ENCODE measurements at places on chromosomes 5 and 9.

GRCh38 chr5:137668637-137669036 is 67.3 kb downstream of the KLHL3 start:
- DNase-seq = no peak

DNA sequence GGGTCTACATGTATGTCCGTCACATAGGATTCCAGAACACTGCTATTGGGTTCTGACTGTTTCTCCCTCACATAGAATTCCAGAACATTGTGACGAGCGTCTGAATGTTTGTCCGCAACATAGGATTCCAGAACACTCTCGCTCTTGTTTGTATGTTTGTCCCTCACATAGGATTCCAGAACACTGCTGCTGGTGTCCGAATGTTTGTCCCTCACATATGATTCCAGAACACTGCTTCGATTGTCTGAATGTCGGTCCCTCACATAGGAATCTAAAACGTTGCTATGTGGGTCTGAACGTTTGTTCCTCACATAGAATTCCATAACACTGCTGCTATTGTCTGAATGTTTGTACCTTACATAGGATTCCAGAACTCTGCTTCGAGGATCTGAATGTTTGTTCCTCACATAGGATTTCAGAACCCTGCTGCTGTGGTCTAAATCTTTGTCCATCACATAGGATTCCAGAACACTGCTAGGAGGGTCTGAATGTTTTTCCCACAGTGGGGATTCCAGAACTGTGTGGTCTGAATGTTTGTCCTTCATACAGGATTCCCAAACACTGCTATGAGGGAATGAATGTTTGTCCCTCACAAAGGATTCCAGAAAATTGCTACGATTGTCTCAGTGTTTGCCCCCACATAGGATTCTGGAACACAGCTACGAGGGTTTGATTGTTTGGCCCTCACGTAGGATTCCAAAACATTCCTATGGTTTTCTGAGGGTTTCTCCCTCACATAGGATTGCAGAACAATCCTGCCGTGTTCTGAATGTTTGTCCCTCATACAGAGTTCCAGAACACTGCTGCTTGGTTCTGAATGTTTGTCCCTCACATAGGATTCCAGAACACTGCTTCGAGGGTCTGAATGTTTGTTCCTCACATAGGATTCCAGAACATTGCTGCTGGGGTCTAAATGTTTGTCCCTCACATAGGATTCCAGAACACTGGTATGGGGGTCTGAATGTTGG is 220.5 kb downstream of the FOXD4L6 start:
- DNase-seq = no peak

- DNase-seq = no peak
Observed at GRCh38 chr9:21728781-21729180, 73.7 kb upstream of the MTAP start.

DNA sequence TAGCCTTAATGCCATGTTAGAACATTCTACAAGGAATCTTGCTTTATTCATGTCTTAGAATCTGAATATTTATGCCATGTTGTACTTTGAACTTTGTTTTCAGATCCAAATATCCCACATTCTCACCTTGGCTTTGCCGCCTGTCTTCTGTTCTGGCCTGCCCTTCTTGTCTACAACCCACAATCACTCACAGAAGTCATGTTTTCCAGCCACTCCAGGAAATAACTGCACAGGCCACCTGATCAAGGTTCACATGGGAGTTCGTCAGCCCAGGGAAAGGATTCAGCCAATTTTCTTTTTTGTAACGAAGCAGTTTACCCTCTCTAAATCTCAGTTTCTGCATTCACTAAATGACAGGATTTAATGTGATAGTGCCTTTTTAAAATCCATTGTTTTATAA is 70.5 kb downstream of the JAKMIP2 start:
- no peak for DNase-seq

- DNase-seq = no peak
Observed at GRCh38 chr9:7079051-7079450, 321.3 kb downstream of the KDM4C start.

- DNase-seq = no peak
Observed at GRCh38 chr9:100555471-100555870, 22.4 kb upstream of the CAVIN4 start.

- no peak for DNase-seq
Observed at GRCh38 chr5:141799507-141800167, 78.6 kb downstream of the PCDH1 start.

DNA sequence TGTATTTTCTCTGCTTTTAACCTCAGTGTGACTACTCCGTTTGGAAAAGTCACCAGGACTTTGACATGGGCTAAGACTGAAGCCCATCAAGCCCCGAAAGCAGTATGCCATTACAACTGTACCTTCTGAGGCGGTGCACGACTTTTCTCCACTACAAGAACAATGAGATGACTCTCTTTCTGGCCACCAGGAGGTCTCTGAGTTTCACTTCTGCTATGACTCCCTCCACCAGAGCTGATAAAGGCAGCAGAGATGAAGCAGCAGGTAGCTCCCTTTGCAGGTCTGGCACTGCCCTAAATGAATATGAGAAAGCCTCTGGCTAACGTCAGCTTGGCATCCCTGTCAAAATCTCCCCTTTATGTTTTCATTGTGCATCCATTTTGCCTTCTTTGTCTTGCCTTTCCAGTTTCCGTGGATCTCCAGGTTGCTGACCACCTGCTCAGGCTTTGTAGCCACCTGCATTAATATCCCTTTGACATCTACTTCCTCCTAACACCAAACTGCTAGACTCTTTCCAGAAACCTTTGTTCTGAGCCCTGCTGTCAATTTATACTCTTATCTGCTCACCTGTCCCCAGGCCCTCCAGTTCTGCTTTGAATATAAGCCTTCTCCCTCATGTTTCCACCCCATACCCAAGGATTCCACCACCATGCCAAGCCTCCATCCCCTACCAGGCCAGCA is 221.7 kb downstream of the ZNF608 start:
- DNase-seq = no peak

DNA sequence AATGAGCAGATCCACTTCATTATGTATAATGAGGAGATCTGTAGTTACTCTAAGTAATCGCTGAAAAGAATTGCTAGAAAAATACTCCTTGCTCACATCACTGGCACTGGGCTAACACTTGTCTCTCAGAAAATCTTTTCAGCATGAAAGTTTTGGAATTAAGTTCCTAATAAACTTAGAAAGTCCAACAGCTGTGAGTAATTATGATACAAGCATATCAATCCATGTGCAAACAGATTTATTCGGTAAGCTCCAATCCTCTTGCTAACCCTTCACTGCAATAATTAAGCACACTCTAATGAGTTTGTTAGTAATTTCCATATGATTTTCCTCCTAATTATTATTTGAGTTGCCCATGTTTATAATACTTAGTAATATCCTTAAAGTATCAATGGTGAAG is 652.6 kb upstream of the WWC1 start:
- DNase-seq = no peak

DNA sequence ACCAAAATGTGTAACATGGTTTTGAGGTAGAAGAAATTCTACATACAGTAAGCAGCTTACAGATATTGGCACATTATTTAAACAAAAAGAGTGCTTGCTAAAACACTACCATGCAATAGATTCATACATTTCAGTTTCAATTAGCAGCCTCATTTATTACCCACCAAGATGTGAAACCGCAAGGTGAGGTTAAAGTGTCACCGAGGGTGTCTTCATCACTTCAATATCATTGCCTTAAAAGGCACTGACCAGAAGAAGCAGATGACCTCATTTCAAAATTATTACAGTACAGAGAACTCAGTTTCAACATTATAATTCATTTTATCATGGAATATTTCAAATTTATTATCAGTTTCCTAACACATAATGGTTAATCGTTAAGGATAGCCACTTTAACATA is 302.2 kb downstream of the ISL1 start:
- no peak for DNase-seq

- no peak for DNase-seq
Observed at GRCh38 chr9:98784831-98785806, 11.2 kb downstream of the ANKS6 start.

DNA sequence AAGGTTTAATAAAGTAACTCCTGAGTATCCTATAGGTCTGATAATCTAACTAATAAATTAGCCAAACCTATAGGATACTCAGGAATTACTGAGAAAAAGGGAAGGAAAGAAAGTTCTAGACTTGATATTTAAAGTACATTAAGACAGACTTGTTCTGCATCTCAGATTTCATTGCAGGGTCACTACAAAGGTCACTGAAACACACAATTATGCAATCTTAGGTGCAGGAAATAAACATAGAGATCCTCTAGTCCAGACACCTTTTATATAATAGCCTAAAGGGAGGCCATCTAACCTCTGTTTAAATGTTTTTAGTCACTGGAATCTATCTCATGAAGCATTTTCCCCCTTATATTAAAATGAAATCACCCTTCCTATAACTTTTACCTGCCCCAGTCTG is 1215.7 kb downstream of the MAT2B start:
- DNase-seq = no peak

- no peak for DNase-seq
Observed at GRCh38 chr5:143635146-143635752, 176.7 kb upstream of the HMHB1 start.

DNA sequence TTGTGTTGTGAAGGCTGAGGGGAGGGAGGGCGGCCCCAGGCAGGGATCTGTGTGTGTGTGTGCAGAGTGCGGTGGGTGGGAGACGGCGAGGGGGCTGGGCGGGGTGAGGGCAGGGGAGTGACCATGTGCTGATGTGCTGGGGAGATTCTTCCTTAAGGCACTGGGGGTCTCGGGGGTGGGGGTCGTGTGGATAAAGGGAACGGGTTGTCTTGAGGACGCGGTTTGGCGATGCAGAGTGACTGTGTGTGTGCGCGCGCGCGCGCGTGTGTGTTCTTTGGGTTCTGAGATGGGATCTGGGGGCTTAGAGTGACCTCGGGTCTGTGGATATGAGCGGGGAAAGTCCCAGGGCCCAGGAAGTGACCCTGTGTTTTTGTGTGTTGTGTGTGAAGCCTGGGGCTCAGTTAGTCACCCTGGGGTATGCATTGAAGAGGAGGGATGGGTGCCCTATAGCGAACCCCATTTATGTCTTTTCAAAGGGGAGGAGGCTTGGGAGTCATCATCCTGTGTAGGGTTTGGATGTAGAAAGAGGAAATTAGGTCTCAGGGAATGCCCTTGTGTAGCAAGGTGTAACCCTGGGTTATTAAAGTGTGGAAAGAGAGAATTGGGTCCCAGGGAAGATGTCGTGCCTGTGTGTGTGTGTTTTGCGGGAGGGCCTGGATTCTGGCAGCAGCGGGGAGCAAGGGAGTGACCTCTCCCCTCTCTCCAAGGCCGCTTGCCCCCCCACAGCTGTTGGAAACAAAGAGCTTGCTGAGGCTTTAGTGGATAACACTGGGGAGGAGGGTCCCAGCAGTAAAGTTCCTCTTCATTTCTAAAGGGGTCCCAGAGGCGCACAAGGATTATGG is 1.4 kb downstream of the TMEFF1 start:
- DNase-seq = no peak

DNA sequence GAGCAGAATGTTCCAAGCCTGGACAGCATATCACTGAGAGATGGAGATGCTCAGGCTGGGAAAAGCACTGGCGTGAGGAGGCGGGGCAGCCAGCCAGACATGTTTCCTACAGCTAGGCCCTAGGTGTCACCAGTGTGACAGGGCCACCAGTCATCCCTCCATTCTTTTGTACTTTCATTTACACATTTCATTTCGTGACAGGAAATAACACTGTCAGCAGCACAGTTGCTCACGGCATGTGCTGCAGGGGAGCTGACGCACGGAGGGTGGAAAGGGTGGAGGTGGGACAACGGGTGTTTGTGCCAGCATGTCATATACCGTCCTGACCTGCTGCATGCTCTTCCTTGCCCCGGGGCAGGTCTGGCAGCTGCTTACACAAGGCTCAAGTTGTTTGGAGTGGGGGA is 14.8 kb upstream of the CEMIP2 start:
- peak; percentile 85 for DNase-seq

DNA sequence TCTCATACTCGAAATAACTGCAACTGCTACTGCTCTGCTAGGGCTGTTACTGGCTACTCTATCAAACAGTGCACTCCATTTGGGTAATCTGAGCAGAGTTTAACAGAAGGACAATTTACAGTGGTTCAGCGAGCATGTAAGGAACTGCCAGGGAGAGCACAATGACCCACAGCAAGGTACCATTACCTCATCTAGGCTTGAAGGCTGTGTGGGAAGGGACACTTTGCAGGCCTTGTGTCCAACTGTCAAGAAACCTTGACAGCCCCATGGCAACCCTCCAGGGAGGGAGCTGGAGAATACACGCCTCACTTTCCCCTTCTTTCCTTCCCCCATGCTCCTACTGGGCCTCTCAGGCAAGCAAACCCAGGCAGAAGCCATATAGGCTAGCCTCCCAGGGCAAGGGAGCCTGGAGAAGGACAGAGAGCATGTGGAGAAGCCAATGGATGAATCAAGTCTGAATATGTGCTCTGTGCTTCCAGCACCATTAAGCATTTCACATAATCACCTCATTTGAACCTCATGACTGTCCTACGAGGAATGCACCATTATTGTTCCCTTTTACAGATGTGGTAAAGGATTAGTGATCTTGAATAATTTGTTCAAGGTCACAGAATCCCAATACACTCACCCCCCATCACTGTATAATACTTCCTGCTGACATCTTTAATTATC is 49.9 kb upstream of the JAK2 start:
- DNase-seq = no peak

DNA sequence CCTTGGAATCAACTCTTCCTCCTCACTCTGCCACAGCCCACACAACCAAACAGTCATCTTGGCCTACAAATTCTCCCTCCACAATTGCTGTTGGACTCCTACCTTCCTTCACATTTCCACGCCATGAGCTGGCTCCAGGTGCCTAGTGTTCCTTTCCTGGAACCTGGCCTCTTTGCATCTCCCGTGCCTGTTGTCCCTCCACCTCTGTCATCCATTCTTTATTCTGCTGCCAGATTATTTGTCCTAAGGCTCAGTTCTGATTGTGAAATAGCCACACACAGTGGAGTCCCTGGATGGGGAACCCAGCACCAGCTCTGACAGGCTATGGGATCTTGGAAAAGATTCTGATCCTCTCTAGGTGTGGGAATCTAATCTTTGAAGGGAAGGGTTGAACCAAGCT is 109.1 kb upstream of the ANKH start:
- DNase-seq = no peak

All from CD4-positive, alpha-beta T cell treated with Interleukin-15 for 4 hours (primary cell).